ENCODE measurements at places on chromosomes 1 and 21.

DNA sequence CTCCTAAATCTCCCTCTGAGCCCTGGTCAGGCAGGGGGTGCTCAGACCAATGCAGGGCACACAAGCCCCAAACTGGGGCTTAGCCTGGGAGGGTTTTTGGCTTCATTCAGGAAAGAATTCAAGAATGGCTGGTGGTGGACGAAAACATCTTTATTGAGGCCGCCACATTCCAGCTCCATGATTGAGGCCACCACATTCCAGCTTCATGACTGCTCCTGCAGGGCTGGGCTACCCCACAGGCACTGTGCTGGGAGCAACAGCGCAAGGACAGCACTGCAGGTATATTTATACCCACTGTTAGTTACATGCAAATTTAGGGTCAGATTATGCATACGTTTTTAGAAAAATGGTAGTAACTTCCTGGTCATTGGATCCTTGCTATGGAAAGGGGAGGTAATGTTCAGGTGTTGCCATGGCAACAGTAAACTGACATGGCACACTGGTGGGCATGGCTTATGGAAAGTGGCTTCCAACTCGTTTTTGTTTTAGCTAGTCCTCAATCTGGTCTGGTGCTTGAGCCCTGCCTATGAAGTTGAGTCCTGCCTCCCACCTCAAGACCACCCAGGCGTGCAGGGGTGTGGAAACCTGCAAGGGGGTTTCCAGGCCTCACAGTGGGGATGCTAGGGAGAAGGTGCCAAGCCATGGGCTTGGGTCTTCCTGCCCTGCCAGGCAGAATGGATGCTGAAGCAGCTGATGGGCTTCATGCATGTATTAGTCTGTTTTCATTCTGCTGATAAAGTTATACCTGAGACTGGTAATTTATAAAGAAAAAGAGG, 348.7 kb upstream of the AJAP1 start:
- DNase-seq, result no peak

DNA sequence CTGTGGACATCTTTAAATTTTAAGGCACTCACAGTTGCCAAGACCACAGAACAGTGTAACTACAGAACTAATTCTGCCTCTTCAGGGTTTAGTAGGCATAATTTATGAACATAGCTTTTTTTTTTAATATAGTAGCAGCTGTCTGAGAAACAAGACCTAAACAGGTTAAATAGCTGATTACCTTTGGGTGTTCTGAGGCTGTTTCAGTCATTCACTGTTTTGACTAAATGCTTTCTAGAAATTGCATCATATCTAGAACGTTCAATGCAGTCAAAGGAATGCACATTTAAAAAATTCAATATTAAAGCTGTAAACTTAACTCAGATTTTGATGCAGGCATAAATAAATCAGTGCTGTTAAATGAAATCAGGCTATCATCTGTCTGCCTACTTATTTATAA, 101.6 kb downstream of the BRINP3 start:
- no peak for DNase-seq

DNA sequence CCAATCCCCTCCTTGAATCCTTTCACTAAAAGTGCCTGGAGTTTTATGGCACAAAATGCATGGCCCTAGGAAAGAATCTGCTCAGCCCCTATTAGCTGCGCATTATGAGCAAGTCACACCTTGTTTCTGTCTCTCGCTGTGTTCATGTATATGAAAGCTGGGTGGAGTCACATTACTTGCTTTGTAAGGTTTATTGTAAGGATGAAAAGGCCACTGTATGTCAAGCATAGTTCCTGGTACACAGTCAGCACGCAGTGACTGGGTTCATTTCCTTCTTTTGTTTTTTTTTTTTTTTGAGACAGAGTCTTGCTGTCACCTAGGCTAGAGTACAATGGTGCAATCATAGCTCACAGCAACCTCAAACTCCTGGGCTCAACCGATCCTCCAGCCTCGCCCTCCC, 6.7 kb upstream of the SLC9A1 start:
- DNase-seq, result no peak

GRCh38 chr1:3497521-3497920, 43.1 kb downstream of the ARHGEF16 start:
- no peak for DNase-seq

DNA sequence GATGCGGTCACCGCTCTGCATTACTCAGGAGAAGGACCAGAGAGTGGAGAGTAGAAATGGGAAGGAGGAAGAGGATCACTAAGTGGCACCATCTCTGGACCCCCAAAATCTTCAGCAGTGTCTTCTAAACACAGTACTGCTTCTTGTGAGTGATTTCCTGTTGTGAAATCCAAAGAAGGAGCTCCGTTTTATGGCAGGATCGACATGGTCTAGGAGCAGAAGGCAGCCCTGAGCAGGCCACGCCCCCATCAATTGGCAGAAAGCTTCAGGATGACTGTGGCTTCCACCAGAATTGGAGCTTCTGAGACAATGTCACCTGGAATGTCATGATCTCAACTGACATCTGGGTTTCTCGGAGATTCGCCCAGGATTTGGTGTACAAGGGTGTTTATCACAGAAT, 171.5 kb downstream of the ADSS2 start:
- no peak for DNase-seq

- no peak for DNase-seq
Measured at GRCh38 chr1:210384625-210385024, 55.9 kb downstream of the HHAT start.

GRCh38 chr1:101108111-101108500, 82.5 kb upstream of the DPH5 start:
- DNase-seq, result no peak

DNA sequence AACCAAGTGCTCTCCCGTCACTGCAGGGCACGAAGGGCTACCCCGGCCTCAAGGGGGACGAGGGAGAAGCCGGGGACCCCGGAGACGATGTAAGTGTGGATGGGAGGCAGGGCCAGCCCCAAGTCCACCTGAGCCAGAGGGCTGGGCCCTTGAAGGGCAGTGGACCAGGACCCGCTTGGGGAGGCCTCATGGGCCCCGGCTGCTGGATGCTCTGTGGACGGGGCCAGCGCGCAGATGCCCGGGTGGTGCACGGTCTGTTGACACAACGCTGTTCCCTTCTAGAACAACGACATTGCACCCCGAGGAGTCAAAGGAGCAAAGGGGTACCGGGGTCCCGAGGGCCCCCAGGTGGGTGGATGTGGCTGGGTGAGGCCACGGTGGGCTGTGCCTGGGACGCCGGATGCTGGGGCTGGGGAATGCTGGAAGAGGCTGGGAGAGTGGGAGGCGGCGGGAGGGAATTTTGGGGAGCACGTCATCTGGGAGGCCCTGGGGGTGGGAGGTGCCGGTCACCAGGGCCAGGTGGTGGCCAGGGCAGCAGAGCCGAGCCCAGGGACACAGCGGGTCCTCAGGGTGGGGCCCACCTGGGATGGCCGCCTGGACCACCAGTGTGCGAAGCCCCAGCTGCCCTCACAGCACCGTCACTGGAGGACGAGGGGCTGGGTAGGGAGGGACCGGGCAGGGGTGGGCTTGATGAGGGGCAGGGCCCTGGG, 17.5 kb downstream of the COL6A1 start:
- DNase-seq, result no peak

DNA sequence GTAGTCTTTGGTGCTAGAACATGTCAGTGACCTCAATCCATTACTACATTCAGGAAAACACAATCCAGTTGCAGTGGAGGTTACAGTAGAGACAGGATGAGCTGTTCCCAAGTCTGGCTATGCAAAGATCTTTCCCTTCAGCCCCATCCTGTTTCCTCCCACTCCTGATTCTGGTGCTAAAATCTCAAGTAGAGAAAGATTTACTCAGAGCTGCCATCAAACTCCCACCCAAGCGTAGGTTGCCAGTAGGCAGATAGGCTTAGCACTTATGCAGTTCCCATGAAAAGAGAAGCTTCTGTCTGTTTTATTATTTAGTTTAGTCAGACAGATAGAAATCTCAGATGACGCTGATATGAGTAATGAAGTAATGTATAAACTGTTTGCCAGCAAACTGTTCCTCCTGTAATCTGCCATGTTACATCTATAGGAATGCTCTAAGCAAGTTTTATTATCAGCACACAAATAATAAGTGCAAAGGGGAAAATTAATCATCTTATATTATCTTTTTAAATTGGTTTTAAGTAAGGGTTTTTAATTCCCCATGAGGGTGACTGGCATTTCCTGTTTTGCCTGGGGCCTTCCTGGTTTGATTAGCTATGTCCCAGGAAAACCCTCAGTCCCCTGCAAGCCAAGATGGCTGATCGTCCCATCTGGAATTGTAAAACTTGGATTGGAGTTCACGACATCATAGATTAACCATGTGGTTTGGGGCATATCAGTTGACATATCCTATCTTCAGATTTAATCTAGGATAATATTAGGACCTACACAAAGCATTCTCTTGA, 188.3 kb upstream of the PALMD start:
- DNase-seq, result no peak

DNA sequence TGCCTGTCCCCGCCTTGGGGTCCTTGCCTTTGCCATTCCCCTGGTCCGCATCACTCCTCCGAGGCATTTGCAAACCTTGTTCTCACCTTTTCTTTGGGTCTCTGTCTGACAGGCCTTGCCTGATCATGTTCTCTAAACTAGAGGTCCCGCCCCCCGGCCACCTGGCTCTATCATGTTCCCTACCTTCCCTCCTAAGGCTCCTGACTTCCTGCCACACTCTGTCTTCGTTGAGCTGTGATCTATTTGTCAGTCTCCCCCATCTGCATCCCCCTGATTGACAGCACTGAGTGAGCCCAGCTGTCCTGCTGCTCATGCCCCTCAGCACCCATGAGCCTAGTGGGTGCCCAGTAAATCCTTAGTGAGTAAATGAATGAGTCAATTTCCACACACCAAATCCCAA, 22.8 kb downstream of the ERG start:
- DNase-seq, result no peak

DNA sequence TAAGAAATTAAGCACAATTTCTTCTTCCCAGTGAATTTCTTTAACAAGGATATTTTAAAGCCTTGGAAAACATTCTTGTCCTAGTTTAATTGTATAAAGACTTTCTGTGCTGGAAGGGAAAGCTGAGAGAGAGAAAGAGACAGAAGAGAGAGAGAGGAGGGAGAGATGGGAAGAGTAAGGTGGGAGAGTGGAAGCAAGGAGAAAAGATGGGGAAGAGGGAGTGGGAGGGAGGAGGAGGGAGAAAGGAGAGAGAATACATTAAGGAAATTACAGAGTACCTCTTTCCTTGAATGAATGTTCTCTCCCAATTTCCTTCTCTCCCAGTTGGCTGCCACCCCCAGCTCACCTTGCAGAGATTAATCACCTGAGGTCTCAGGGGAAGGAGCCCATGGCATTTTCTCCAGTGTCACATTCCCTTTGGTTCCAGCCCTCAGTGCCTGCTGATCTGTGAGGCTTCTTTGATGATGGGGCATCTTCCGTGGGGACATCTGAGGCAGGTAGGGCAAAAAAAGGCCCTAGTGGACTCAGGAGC, 32.4 kb upstream of the KCNA10 start:
- no peak for DNase-seq

GRCh38 chr21:28704746-28705145, 287.9 kb downstream of the LTN1 start:
- no peak for DNase-seq

GRCh38 chr21:20902998-20903397, 95.2 kb upstream of the NCAM2 start:
- no peak for DNase-seq

GRCh38 chr21:27450216-27450615, 483.3 kb upstream of the ADAMTS5 start:
- DNase-seq, result no peak

- no peak for DNase-seq
Measured at GRCh38 chr1:33606272-33606671, 133.8 kb downstream of the ZSCAN20 start.

GRCh38 chr1:210796421-210796820, 337.5 kb downstream of the KCNH1 start:
- DNase-seq, result no peak

DNA sequence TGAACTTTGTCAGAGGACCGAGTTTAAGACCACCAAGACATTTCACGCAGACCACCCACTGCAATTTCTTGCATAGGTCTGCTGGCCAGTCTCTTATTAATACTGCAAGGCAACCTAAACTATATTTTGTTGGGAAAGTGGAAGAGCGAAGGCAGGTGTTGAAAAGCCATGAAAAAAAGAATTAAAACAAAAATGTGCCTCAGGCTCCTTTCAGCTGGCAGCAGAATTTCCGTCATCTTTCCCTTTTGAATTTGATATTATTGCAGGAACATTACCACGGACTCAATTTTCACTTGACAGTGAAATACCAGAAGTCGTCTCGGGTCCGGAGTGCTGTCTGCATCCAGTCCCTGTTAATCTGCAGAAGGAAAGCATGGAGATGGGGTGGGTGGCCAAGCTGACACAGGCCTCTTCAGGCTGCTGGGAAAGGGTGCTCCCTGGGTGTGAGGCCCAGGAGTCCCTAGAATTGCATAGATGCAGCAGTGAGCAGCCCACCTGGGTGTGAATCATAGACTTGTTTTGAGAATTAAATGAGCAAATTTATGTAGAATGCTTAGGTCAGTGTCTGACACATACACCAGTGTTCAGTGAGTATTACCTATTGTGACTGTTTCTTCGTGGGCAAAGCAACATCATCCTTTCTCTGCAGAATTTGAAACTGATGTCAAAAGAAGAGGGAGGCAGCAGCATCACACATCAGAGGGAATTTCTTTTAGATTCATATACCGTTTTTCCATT, 150.7 kb downstream of the PBX1 start:
- no peak for DNase-seq

DNA sequence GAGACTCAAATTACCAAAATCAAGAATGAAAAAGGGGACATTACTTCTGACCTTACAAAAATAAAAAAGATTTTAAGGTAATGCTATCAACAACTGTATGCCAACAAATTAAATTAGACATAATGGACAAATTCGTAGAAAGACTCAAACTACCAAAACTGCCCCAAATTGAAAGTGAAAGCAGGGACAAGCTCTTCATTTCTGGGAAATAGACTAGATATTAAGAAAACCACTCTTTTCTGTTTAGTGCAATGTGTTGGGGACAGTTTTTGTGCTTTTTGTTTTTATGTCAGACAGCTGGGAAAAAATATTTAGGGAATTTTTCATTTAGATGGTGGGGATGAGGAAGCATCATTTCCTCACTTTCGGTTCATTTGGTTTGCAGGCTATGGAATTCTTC, 4.9 kb upstream of the GBP1 start:
- peak; percentile 70 for DNase-seq

DNA sequence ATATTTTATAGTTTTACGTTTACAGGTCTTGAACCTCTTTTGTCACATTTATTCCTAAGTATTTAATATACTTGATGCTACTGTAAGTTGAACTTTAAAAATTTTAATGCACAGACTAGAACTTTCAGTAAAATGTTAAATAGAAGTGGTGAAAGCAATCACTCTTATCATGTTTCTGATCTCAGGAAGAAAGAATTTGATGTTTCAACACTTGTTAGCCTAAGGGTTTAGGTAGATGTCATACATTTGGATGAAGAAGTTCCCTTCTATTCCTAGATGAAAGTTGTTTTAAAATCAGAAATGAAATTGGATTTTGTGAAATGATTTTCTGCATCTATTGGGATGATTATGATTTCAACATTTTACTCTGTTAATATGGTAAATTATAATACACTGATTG, 63.6 kb upstream of the TTLL7 start:
- no peak for DNase-seq

Data from CD4-positive, alpha-beta T cell treated with Interleukin-21 for 1 hour (primary cell).